ENCODE measurements at places on chromosomes 13 and 19.

- no peak for DNase-seq
Observed at GRCh38 chr19:35609851-35610353, 2.6 kb upstream of the HAUS5 start.

- no peak for DNase-seq
Observed at GRCh38 chr13:51479199-51479523, 26.3 kb upstream of the INTS6 start.

- no peak for DNase-seq
Observed at GRCh38 chr19:8141726-8142512, 7.5 kb downstream of the FBN3 start.

GRCh38 chr13:27055526-27055925 is 116.1 kb downstream of the USP12 start:
- DNase-seq, result no peak

- no peak for DNase-seq
Observed at GRCh38 chr19:17248011-17248776, 2.5 kb upstream of the NR2F6 start.

DNA sequence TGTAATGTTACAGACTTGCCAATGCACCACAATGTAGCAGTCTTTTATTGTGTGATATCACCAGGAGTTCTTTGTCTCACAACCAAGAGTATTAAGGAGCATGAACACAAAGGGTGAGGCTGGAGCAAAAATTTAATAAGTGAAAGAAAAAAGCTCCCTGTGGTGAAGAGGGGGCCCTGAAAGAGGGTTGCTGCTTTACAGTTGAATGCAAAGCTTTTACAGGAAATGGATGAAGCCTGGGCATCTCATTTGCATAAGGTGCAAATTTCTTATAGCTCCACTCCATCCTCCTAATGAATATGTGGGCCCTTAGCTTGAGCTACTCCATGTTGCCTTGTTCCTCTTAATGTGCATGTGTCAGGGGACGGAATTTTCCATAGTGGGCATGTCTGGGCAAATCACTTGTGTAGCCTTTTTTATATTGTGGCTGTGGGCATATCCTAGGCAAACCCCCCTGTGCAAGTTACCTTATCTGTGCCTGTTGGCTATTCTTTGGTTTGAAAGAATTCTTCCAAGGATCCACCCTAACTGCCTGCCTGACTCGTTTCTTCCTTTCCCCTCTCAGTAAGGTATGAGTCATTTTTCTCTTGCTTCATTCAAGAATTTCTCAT is 45.3 kb upstream of the TRPC4 start:
- DNase-seq, result no peak

DNA sequence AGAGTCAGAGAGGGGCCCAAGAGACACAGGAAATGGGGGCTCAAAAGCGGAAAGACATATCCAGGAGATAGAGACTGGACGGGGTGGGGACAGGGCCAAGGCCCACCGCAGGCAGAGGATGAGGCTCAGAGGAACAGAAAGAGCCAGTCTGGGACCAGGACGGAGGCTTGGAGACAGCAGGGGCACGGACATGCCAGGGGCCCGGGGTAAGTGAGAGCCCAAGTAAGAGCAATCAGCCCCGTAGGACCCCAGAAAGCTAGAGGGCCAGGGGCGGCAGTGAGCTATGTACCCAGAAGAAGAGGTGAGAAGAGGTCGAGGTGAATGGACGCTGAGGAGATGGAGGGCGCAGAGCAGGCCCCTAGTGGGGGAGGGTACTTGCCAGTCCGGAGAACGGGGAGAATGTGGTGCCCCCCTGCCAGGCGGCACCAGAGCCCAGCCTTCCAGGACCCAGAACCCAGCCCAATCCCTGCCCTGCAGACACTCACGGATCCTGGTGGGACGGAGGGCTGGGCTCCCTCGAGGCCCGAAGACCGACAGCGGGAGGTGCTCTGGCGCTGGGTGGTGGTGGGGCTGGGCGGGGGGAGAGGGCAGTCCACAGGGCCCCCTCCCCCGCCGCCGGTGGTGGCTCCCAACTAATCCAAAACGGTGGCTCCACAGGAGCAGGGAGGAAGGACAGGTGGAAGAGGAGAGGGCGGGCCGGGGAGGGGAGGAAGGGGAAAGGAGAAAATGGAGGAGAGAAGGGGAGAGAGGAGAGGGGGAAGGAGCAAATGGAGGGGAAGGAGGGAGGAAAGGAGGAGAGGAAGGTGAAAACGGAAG is 1.0 kb downstream of the GRIK5 start:
- no peak for DNase-seq

DNA sequence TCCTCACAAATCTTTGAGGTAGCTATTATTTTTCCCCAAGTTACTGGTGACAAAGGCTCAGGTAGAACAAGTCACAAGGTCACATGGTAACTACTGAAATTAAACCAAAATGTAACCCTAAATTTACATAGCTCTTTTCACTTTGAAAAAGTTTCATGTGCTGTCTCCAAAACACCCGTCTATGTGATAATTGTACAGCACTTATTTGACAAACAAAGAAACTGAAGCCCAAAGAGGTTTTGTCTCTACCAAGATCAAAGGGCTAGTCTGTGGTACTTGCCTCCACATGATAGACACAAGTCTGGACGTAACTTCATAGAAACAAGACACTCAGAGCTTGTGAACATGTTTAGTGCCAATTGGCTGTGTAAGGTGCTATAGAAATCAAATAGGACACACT is 108.3 kb downstream of the SACS start:
- DNase-seq, result no peak

GRCh38 chr19:29439688-29440550 is 85.9 kb upstream of the VSTM2B start:
- no peak for DNase-seq

- no peak for DNase-seq
Observed at GRCh38 chr13:64697226-64697625, 2532.9 kb downstream of the PCDH9 start.

- no peak for DNase-seq
Observed at GRCh38 chr13:42102961-42103865, 54.8 kb downstream of the DGKH start.

GRCh38 chr19:49499030-49499670 is 2.9 kb downstream of the RPS11 start:
- no peak for DNase-seq

DNA sequence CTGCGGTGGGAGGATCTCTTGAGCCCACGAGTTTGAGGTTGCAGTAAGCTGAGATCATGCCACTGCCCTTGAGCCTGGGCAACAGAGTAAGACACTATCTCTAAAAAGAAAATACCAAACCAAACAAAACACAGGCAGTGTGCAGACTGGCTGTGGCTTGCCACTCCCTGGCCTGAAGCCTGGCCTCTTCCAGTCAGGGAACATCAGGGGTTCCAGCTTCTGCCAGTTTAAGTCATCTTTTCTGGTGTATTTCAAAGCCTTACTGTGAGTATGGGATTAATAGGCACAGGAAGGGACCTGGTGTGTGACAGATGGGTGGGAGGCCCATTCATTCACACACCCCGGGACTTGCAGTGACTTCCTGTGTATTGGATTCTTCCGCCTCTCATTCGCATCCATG is 27.0 kb upstream of the F2RL3 start:
- DNase-seq, result no peak

DNA sequence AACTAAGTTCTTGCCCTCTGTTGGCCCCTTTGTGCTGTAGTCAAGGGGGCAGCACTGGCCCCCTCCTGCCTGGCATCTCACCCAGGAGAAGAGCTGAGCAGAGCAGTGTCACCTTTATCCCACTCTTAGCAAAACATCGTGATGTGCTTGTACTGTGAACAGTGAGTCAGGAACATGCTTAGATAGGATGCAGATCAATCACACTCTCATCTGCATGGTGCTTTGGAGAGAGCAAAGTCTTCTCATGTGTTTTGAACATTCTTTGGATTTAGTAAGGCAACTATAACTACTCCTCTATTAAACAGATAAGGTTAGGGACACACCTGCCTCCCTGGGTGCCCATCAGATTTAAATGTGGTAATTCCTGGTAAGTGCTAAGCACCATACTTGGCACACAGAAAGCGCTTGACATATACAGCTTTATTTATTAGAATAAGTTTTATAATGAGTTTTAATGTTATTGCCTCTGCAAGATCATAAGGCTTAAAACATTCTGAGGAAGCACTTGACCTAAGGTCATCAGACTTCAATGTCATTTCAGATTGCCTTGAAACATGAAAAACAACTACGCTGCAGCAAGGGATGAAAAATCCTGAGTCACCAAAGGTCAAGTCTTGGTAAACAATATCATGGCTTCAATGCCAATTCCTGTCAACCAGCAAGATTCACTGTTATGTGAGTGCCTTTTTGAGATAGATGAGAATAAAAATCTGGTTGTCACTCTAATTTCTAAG is 82.4 kb upstream of the IRS2 start:
- DNase-seq, result no peak

- DNase-seq, result no peak
Observed at GRCh38 chr13:35225582-35225981, 250.9 kb downstream of the MAB21L1 start.

- no peak for DNase-seq
Observed at GRCh38 chr19:32164384-32164992, 180.9 kb upstream of the ZNF507 start.

DNA sequence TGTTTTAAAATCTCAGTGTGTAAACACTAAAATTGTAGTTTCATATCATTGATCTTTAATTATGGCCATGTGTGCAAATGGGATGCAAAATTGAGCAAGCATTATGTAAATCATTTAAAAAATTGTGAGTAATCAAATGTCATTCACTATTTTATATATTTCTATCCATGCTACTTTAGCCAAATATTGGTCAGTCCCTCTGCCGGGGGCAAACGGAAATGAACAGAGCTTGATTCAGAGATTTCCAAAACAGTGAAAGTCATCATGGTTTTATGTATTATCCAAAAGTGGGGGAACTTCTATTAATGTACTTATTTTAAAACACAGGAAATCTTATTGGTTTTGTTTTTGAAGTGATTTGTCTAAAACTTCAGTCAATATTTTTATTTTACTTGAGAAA is 219.1 kb downstream of the IRS2 start:
- no peak for DNase-seq

DNA sequence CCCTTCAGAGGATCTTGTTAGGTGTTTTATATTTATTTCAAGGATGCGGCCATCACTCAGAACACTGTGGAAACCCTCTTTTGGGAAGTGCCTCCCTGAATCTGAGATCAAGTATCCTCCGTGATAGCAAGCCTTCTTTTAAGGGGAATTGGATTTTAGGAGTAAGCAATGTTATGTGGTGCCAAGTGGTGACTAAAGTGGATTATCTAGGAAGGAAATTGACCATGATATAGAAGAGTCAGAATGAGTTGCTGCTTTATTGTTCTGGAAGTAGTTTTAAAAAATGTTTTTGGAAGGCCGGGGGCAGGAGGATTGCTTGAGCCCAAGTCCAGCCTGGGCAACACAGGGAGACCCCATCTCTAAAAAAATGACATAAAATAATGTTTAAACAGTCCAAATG is 6.7 kb downstream of the ERCC5 start:
- no peak for DNase-seq

DNA sequence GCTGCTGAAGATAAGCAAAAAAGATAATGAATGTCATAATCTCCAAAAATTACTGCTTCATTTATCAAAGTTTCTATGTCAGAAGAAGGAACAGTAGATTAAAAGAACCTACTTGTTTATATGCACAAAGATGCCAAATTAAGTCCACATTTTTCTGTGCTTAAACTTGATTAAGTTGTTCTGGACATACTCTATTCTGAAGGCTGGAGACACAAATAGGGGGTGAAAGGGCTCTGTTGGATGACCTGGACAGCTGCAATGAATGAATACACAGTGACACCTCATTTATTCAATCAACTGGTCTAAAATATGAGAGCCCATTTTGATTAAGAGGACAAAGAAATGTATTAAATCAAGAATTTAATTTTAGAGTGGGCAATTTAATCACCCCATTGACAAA is 276.3 kb upstream of the PCDH9 start:
- DNase-seq, result no peak

DNA sequence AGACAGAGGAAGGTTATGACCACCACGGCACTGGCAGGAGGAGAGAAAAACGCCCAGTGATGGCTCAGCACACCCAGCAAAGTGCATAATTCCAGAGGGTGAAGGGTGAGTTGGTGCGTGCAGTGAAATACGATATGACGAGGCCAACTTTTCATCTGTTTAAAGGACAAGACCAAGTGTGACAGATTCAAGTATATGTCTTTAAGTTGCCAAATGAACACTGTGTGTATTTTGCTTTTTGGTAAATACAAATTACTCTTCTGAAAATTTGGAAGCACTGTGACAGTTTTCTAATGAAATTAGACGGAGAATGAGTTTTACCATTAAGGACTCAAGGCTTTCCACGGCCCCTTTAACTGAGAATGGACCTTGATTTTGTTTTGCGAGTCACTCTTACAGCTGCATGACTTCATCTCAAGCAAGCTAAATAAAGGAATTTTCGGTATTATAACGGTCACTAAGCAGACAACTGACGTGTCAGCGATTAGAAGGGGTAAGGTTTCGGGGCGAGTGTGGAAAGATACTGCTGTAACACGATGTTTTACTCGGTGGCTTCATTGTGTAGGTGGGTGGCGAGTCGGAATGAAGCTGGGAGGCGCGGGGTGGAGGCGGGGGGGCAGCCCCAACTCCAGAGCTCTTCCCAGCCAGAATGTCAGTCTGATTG is 22.8 kb downstream of the COL4A2 start:
- no peak for DNase-seq

DNA sequence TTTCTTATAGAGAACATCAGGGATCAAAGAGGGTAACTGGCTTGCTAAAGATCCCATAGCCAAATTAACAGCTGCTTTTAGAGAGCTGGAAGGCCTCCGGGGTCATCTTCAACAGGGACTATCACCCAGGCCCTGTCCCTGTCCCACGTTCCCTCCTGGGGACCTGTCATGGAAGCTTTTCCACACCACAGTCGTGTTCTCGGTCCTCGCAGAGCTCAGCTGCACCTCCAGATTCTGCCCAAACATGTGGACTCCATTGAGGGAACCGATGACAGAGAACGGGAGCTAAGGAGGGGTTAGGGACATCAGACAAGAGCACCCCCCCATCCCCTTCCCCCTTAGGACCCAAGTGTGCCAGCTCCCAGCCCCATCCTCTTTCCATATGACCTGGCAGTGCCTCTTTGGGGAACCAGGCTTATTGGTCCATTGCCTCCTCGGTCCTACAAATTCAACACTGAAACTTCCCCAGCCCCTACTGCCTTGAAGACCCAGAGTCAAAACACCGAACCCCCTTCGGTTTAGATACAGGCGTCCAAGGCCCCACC is 568 bp downstream of the FUZ start:
- DNase-seq, result no peak

GRCh38 chr19:35061583-35062373 is 20.3 kb downstream of the HPN start:
- no peak for DNase-seq

- no peak for DNase-seq
Observed at GRCh38 chr13:98761126-98761985, 8.9 kb upstream of the SLC15A1 start.

DNA sequence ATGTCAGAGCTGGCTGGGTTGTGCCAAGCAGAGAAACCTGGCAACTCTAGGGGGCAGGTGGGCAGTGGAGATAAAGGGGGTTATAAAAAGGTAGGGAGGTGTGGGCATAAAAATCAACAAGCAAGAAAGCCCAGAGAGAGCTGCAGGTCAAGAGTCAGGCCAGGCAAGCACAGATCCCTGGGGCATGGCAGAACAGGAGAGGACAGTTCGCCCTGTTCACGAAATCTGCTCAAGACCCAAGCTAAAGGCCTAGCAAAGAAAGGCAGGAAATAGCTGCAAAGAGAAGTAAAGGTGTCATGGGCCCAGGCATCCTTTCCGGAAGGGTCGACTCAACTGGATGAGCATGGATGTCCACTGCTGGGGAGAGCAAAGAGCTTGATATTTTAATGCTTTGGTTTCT is 3.4 kb downstream of the MBNL2 start:
- no peak for DNase-seq

GRCh38 chr19:39969681-39970424 is 1.1 kb upstream of the PSMC4 start:
- DNase-seq, result no peak
